ENCODE measurements at places on chromosomes 1 and 21.
A peak's percentile ranks its signal among the peaks of the same experiment; 100 is the strongest.

DNA sequence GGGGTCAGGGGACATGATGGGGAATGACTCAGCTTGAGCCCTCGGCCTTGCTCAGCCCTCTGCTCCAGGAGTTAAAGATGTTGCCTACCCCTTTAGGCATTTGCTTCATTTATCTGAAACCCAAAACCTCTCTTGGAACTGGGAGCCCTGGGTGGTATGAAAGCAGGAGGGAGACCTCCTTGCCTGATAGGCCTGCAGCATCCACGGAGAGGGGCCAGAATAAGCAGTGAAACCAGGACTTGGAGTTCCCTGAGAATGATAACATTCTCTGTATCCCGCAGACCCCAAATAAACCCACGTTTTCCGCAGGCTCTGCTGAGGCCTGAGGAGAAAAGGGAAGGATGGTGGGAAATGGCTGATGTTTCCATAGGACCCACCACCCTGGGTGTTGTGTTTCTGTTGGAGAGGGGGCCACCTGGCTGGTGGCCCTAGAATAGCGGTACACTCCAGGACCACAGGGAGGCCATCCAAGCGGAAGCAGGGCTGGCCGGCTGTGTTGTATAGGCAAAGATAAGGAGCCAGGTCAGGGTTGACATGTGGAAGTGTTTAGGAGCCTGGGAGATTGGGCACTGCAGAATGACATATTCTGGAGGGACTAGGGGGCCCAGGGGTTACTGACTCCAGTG lies 77.4 kb downstream of the FOXD2 start:
- no peak for DNase-seq

DNA sequence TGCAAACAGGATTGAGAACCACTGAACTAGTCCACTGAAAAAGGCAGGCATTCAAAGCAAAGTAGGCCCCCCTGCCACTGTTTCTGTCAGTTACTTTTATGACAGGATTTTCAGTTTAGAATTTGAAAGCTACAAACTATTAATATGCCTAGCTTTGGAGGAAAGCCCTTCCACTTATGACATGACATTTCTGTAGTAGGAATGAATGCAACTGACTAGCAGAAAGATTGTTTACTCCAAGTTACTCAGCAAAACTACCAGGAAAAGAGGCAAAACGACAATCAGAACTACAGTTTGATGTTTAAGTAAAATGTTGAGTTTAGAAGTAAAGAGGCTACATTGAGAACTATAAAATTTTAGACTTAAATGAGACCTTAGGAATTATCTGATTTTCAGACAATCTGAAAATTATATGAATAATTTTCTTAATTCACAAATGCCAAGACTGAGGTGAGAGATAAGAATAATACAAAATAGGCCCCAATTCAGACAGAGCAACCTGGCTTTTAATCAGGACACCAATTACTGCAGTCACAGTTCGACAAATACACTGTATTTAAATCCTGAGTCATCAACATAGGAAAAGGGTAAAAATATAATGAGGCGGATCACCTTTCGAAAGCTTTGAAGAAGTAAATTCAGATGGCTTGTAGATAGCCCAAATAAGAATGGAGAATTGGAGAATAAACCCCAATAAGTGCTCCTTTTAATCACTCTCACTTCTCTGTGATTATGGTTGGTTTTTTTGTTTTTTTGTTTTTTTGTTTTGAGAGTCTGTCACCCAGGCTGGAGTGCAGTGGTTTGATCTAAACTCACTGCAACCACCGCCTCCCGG lies 2.2 kb downstream of the PRKAB2 start:
- DNase-seq = no peak

GRCh38 chr1:204927673-204928641 lies 57.3 kb downstream of the NFASC start:
- no peak for DNase-seq

GRCh38 chr1:42846257-42847110 lies at the start of gene ZNF691:
Gene ZNF691, plus strand, starts transcription at chr1:42846613. Its CDS starts 3,046 bp downstream, at chr1:42849659.
- DNase-seq = peak; percentile 61

DNA sequence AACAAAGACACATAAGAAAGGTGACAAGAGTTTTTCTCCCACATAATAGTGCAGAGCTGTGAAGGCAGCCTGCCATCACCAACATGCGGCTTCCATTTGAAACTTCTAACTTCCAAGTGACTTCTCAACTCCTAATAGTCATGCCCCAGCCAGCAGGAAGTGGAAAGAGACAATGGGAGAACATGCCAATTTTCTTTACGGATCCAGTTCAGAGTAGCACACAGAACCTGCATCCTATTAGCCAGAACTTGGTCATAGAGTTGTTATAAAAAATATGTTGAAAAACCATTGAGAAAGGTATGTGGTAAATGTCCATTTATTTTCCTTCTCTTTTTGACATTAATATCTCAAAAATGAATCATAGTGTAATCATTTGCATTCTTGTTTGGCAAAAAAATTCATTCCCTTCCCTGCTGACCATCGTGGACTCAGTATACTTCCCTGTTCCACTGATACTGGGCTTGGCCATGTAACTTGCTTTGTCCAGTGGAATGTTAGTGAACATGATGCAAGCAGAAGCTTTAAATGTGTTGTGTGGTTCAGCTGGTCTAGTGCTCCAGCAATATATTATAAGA lies 197.4 kb downstream of the SEC16B start:
- no peak for DNase-seq

DNA sequence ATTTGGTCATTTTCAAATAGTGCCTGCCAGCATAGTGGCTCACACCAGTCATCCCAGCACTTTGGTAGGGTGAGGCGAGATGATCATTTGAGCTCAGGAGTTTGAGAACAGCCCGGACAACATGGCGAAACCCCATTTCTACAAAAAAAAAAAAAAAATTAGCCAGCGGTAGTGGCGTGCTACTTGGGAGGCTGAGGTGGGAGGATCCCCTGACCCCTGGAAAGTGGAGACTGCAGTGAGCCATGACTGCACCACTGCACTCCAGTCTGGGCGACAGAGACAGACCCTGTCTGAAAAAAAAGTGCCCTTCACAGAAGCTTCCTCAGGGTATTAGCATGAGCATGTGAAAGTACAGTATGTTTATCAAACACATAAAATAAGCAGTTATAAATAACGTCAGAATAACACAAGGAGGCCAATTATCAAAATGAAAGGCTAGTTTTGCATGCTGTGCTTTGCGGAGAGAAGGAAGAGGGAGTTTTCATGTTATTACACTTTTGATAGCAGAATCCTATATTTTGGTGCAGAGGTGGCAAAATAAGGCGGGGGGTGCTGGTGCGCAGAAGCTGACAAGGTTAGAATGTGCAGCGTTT lies 781 bp upstream of the METTL13 start:
- DNase-seq = no peak

DNA sequence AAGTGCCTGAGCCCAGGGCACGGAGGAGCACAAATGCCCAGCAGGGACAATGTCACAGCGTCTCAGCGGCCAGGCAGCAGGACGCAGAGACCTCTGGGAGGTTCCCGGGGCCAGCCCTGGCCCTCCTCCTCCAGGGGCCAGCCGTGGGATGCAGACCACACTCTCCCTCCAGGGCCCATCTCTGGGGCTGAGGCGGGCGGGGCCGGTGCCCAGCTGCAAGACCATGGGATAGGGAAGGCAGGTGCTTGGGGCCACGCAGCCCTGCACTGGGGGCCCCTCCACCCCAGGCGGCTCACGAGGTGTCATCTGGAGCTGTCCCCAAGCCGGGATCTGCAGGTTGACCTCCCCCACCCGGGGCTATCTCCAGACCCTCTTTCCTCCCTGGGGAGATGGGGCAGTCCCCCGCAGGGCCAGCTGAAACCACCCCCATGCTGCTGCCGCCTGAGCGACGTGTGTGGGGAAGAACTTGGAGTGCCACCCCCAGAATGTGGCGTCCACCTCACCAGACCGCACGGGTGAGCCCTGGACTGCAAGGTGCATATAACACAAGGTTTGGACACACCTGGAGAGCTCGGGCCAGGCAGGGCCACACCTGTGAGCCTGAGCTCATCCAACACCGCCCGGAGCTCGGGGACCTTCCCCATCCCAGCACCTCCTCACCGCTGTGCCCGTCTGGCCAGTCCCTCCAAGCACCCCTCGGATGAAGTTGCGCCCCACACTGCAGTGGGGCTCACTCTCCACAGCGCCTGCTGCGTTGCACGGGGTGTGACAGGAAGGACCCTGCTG lies 4.1 kb upstream of the TTLL10 start:
- DNase-seq = no peak

- no peak for DNase-seq
Measured at GRCh38 chr1:26790551-26790953, 2.8 kb downstream of the PIGV start.

GRCh38 chr1:119341372-119341947 lies 27.1 kb upstream of the HAO2 start:
- DNase-seq = no peak

- no peak for DNase-seq
Measured at GRCh38 chr1:170659399-170660035, 4.4 kb upstream of the PRRX1 start.

- no peak for DNase-seq
Measured at GRCh38 chr21:28793043-28793442, 199.6 kb downstream of the LTN1 start.

DNA sequence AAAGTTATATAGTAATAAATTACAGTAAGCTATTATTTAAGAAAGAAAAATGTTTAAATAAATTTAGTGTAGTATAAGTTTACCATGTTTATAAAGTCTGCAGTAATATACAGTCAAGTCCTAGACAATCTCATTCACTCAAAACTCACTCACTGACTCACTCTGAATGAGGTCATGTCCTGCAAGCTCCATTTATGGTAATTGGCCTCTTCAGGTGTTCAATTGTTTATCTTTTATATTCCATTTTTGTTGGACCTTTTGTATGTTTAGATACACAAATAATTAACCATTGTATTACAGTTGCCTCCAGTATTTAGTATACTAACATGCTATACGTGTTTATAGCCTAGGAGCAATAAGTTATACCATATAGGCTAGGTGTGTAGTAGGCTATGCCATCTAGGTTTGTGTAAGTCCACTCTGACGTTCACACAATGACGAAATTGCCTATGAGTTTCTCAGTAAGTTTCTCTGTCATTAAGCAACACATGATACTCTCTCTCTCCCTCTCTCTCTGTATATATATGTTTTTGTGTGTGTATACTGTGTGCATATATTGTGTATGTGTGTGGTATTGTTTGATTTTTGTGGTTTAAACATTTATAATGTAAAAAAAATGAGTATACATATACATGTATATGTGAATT lies 161.2 kb downstream of the NCAM2 start:
- no peak for DNase-seq

GRCh38 chr21:31629972-31630711 lies 29.4 kb upstream of the SOD1 start:
- DNase-seq = no peak

DNA sequence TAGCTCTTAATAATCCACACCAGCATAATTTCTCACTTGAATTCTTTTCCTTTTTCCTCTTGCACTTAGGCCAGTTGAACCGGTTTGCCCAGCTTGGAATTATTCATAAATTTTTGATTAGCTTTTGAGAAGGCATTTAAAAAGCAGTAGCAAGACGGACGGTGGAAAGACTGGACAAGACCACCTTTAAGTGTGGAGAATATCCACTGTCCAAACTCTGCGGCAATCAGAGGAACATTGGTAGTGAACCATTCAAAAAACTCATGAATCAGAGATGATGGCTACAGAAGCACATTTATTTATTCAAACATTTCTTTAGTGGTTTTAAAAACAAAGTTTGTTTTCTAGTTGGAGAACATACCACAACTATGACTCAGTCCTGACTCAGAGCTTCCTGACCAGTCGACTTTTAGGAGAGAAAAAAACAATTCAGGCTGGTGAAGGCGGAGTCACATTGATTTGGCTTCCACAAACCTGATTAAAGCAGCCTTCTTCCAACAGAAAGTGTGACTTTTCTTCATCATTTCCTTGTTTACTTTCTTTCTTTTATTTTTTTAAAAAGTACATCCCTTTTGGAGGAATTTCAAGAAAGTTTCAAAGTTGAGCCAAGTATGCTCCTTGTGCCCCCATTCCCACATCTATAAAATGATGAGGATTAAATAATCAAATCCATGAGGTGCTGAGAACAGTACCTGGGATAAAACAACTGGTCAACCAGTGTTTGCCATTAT lies 128.8 kb downstream of the ADSS2 start:
- DNase-seq = peak; percentile 98
